ENCODE measurements at places on chromosomes 4 and X.

DNA sequence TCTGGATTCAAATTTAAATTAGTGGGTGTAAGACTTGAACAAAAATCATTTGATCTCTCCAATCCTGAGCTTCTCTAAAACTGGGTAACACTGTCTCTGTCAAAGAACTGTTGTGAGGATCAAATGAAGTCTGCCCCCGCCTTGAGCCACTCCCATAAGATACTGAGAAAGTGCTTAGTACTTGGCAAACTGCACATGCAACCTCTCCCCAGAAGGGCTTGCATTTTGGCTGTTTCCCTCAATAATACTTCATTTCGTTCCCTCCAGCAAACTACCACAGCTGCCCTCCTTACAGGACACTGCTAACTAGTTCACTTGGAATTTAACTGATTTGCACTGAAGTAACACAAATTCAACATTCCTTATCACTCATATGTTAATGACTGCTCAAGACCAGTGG is 79.8 kb downstream of the APBB2 start:
- DNase-seq: no peak

DNA sequence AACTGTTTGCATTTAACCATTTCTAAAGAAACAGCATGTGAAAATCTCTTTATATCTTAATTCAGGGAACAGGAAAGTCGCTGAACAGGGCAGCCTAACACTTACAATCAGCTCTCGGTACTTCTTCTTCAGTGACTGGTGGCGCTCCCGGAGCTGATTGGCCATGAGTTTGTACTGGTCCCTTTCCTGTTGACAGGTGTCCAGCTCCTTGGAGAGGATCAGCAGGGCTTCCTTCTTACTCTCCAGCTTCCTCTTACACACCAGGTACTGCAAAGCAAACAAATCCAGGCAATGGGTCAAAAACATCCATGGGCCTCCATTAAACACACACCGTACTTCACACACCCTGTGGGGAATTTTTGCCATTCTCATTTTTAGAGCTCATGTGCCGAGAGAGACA is 36.4 kb downstream of the CCDC149 start:
- no peak for DNase-seq

- DNase-seq: no peak
Measured at GRCh38 chrX:71991164-71991563, 80.5 kb downstream of the NHSL2 start.

DNA sequence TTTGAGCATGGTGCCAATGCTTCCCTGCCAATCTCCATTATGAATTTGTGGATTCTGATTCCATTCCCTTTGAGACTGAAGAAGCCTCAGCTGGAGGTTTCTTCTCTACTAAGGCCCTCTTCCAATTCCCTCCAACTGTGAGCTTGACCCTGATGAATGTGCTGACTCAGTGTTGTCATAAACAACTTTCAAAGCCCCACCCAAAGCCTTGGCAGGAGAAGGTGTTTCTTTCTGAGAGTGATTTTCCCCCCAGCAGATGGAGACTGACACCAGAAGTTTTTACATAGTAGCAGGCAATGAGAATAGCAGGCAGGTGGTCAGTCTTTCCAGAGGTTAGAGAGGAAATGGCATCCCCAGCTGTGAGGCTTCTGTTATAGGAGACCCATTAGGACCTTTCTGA is 53.1 kb downstream of the OCRL start:
- no peak for DNase-seq

- no peak for DNase-seq
Measured at GRCh38 chrX:3504916-3505315, 158.5 kb upstream of the MXRA5 start.

GRCh38 chr4:129094347-129094746 is 1.0 kb upstream of the SCLT1 start:
- no peak for DNase-seq

DNA sequence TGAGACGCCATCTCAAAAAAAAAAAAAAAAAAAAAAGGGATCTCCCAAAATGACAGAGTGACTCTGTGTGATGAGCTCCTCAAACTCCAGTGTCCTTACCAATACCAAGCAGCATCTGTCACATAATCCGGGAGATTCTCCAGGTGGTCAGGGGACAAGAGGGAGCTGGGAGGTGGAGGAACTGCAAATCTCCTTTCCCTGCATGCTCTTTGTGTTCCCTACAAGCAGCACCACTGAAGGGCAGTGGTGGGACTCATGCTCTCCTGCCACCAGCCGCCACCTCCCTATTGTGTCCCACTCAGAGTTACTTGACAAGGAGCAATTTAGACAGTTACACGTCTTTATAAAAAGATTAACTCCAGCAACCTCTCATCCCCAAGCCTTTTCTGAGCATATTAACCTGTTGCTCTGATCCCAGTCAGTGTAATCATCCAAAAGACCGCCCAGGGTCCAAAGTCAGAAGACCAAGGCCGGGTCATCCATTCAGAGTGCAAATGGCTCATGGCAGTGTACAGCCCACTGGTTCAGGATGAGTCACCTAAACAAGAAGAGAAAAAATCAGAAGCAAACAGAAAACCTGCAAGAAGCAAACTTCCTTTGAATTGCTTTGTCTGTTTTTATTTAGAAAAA is 23.6 kb downstream of the MGST2 start:
- DNase-seq: no peak

DNA sequence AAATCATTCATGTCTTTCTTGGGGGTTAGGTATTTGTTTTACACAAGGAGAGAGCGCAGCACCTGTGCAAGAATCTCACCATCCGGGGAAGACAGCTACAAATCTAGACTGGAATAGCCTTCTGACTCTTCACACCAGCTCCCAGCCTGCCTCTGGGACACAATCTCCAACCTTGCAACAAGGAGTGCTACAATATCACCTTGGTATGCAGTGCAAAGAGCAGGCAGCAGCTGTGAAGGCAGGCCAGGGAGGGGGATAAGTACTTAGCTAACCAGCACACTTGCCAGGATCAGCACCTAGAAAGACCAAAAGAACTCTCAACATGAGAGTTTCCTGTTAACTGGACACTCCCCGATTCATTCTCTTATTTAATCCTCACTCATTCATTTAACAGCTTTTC is 235.3 kb downstream of the AR start:
- DNase-seq: no peak

DNA sequence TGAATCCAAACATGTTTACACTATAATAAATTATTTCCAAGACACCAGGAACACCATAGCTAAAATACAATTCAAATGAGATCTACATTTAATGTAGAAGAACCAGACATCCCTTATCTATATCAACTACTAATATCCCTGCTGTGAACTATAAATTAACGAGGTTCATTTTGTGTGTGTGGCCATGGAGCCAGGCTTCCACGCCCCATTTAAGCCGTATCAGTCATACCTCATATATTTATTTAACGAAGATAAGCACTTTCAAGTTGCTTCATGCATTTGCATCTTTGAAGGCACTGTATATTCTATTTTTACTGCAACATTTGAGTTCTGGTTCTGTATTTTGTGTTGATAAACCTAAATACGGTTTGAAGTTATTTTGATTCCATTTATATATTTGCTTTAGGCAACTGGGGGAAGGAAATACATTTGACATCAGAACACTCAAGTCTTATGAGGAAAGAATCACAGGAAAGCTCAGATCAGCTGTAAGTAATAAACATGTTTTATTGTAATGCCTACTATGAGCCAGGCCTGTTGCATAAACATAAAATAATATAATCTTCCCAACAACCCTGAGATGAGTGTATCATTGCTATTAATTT is 45.1 kb upstream of the WDR17 start:
- DNase-seq: no peak

- DNase-seq: no peak
Measured at GRCh38 chrX:7145454-7145853, 2.1 kb upstream of the STS start.

DNA sequence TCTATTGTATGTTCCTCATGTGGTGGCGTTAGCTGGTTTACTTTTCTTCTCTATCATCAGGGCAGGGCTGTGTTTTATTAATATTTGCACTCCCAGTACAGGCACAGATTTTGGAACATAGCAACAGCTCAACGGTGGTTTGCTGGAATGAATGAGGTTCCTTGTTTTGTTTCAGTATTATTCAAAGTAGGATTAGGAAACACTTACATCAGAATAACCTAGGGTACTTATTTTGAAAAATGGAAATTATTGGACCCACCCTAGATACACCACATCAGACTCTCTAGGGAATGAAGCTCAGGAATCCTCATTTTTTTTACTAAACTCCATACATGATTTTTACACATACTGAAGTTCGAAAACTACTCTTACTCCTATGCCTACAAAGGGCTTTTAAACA is 108.8 kb upstream of the ENPEP start:
- DNase-seq: no peak

- no peak for DNase-seq
Measured at GRCh38 chr4:16233569-16234177, 7.4 kb upstream of the TAPT1 start.

DNA sequence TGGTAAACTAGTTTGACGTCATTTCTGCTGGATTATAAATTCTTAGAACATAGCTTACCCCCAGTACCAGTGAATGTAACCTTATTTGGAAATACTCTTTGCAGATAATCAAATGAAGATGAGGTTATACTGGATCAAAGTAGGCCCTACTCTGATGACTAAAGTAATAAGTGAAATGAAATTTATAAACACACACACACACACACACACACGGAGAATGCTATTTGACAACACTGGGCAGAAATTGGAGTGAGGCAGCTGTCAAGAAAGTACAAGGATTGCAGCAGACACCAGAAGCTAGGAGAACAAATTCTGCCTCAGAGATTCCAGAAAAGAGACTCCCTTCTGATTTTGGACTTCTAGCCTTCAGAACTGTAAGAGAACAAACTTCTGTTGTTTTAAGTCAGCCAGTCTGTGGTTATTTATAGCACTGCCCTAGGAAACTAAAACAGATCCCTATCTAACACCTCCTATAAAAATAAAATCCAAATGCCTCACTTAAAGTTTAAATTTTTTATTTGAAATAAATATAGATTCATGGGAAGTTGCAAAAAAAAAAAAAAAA is 448.6 kb downstream of the PCDH18 start:
- DNase-seq: no peak

DNA sequence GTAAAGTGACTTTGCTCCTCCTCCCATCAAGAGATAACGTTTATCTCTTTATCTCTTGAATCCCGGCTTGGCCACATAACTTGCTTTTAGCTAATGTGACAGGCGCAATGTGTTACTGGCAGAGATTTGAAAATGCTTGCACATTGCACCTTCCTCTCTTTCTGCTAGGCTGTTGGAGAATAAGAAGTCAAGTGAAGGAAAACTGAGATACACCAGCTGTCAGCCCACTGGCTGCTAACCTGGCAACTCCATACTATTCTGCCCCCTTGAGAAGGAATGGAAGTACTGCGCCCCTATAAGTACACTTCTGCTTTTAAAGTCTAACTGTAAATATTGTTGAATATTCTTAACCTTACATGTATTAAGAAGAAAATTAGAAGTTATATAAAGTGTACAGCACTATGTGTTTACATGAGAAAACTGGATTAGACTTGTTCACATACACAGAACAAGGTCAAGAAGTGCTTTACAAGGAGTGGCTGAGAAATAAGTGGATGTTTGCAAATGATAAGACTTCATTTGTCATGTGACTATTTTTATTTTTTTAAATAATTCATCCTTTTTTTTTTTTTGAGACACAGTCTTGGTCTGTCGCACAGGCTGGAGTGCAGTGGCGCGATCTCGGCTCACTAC is 424.5 kb upstream of the CTSO start:
- DNase-seq: peak; percentile 81

DNA sequence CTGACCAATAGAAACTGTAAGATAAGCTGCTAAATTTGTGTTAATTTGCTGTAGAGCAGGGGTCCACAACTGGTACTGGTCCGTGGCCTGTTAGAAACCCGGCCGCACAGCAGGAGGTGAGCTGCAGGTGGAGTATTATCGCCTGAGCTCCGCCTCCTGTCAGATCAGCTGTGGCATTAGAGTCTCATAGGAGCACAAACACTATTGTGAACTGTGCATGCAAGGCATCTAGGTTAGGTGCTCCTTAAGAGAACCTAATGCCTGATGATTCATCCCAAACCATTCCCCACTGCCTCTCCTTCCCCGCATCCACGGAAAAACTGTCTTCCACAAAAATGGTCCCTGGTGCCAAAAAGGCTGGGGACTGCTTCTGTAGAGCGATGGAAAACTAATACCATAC is 19.7 kb downstream of the FBXW7 start:
- DNase-seq: no peak
